ENCODE measurements at places on chromosomes 1 and 21.

DNA sequence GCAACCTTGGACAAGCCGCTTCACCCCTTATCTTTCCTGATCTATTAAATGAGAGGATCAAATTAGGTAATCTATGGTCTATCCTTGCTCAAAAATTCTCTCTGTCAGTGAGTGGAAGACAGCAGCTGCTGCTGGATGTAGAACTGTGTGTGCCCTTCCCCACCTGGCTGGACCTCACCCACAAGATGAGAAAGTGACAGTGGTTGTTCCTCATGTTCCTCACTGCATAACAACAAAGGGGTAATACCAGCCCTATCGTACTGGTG lies 16.9 kb downstream of the SSR2 start:
- no peak for DNase-seq

- DNase-seq, result no peak
These were observed 197.9 kb downstream of the NCAM2 start for GRCh38 chr21:21196087-21196486.

DNA sequence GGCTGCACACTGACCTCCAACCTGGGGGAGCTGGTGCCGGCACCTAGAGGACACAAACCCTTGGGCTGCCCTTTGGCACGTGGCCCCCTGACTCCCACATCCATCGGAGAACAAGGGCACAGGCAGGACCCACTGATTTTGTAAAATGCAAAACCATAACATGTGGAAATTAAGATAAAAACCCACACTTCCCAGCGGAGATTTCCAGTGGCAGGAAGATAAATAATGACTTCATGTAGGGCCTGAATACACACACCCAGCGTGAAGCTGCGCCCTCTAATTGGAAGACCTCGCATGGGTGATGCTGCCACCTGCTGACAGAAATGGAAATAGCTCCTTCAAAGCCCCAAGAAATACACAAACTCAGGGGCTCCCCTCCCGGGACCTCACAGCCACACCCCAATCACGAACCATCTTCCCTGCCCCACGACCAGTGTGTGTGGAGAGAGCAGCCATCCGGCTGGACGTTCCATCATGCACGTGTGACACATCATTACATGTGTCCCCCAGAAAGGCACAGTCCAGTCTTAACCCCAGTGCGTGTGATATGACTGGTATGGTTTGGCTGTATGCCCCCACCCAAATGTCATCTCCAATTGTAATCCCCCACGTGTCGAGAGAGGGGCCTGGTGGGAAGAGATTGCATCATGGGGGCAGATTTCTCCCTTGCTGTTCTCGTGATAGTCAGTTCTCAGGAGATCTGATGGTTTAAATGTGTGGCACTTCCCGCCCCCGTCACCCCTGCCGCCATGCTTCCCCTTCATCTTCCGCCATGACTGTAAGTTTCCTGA lies 5.7 kb upstream of the TPRG1L start:
- peak; percentile 34 for DNase-seq

DNA sequence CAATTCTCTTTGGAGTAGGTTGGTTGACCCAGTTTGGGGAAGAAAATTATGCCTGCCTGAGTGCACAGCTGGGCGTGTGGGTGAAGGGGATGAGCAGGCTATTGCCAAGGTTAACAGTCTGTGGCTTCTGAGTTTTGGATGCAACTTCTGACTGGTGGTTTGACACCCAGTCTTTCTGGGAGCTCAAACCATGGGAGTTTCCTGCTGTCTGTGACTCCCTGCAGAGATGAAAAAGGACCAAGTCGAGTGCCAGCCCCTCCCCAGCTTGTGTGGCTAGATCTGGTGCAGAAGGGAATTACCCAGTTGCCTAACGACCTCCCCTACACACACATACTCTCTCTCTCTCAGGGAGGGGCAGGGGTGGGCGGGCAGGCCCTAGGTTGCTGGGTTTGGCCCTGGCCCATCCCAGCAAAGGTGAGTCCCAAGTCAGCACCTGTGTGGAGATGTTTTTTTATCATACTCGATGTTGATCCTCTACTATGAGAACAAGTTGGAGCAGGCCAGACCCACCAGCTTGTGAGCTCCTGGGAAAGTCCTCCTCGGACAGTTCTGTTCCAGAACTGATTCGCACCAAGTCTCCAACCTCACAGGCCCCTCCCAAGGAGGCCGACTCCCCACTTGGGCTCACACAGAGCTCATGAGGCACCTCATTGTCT lies 28.2 kb downstream of the PKP1 start:
- no peak for DNase-seq

- no peak for DNase-seq
These were observed 428.2 kb downstream of the MRPL39 start for GRCh38 chr21:25179116-25179515.

DNA sequence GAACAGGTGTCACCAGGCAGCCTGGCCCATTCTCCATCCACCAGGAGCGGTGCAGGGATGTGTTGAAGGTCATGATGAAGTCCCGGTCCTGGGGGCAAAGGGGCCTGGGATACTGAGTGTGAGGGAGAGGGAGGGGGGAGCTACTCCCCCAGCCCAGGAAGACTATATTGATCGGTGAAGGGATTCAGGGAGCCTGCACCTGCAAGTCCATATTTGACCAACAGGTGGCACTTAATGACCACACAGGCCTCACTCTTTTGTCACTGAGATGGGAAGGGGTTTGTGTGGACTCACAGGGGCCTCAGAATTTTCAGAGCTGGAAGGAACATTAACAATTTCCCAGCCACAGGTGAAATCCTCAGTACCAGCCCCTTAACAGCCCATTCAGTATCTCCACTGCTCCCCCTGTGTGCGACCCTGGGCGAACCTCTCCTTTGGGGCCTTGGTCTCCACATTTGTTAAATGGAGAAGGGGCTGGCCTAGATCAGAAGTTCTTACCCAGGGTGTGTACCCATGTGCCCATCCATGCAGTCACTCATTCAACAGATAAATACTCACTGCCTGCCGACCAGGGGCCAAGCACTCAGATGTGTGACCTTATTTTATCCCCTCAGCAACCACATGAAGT lies 55.6 kb downstream of the NKAIN1 start:
- DNase-seq, result peak; percentile 17

DNA sequence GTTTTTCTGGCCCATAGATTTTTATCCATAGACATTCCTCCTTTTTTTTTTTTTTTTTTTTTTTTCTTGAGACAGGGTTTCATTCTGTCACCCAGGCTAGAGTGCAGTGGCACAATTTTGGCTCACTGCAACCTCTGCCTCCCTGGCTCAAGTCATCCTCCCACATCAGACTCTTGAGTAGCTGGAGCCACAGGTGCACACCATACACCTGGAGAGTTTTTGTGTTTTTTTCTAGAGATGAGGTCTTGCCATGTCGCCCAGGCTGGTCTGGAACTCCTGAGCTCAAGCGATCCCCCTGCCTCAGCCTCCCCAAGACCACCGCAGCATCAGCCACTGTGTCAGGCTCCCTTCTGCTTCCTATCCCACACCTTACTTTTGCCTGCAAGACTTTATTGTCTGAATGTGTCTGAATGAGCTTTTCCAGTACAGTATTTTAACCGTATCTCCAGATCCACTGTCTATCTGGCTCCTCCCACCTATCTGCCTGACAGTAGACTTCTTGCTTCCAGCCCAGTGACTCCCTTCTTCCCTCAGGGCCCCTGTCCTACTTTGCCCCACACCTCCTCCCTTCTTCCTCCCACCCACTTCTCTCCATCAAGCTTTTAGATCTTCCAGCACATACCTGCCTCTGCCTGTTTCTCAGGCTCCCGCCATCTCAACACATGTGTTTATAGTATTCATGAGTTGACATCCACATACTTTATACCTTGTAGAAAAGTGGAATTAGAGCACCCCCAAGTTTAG lies 6.1 kb downstream of the C1orf21 start:
- DNase-seq, result no peak

DNA sequence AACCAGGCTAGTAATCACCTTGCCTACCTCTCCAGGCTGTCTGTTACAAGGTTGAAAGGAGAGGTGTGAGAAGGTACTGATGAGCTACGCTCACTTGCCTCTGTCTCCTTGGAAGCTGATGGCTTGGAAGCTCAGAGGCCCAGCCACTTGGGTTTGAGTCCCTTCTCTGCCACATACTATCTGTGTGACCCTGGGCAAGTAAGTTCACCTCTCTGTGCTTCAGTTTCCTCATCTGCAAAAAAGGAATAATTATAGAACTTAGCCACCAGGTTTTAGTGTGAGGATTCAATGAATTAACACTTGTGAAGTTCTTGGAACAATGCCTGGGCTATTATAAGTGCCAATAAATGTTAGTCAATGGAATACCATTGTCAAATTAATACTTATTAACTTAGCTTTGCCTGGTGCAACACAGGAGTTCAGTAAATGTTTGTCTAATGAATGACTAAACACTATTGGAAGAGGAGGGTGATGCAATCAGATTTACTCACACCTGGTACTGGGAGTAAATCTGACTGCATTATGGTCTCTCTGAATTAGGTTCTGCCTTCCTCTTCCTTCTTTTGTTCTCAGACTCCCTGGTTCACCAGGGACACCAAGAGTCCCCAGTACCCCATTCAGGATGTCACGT lies 55.5 kb downstream of the TRABD2B start:
- DNase-seq, result no peak

- DNase-seq, result peak; percentile 80
These were observed 42.3 kb downstream of the KIF26B start for GRCh38 chr1:245197121-245197520.

DNA sequence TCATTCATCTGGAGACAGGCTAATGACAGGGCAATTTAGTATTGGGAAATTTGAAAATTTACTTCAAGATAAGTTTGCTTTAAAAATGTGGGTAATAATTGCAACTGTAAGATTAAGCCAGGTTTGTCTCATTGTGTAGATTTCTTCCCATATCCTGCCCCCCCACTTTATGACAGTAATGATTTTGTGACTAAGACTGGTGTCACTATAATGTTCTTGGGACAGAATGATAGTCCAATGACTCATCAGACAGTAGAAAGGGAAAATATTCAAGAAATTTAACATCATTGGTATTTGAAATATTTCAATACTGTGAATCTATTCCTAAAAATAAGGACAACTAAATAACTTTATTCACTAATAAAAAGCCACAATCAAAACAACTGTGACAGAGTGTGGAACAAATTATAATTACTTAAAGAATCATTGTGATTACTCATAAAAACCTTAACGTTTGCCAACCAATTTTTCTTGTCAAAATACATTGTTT lies 36.7 kb downstream of the FH start:
- DNase-seq, result no peak

DNA sequence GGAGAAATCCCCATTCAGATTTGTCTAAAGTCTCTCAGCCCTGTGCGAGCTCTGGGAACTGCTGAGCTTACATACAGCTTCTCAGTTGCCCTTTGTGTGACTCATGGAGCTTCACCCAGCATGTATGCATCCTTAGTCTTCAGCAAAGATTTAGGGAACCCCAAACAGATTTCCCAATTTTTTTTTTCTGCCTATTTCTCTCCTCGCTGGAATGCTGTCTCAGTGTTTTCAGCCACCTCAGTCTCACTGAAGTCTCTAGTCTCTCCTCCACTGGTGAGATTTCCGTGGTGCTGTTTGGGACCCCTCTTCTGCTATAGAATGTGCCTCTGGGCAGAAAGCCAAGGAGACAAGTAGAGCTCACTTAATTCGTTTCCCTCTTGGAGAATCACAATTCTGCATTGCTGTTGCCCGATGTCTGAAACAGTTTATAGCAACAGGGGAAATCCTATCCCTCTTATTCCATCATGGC lies 28.1 kb upstream of the TXLNA start:
- peak; percentile 26 for DNase-seq

GRCh38 chr1:15885701-15886610 lies 38.4 kb downstream of the SPEN start:
- DNase-seq, result peak; percentile 82

GRCh38 chr21:25942135-25942534 lies 207.4 kb downstream of the GABPA start:
- DNase-seq, result no peak

GRCh38 chr21:46347203-46347550 lies 23.2 kb downstream of the PCNT start:
- DNase-seq, result no peak

- DNase-seq, result peak; percentile 27
These were observed 90.8 kb downstream of the GTF2B start for GRCh38 chr1:88800382-88801051.

DNA sequence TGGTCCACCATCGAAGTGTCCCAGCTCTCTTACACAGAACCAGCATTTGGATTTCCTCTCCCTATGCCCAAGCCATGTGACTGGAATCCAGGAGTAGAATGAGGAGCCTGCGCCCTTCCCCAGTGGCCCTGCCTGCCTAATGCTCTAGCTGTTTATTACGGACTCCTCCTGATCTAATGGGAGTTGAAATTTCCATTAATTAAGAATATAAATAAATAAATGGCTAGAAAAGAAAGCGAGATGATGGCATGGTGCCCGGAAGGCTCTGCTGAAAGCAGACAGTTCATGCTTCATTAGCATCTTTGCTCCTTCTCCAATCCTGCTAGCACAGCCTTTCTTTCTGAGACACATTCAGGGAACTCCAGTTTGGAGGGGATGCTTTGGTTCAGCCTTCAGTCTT lies 216.2 kb downstream of the SEC16B start:
- DNase-seq, result no peak

DNA sequence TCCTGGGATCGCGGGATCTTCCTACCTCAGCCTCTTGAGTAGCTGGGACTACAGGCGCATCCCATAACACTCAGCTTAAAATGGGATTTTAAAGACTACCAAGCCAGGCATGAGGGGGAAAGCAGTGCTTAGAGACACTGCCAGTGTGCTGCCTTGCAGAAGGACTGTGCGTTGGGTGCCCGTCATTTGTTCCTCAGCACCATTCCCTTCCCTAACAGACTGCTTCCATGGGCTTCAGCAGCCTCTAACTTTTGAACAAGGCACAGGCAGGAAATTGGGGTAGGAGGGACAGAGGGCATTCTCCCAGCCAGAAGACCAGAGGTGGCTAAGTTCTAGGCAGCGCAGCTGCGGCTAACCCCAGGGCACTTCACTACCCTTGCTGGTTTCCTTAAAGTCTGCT lies 73.9 kb upstream of the USP24 start:
- DNase-seq, result no peak

DNA sequence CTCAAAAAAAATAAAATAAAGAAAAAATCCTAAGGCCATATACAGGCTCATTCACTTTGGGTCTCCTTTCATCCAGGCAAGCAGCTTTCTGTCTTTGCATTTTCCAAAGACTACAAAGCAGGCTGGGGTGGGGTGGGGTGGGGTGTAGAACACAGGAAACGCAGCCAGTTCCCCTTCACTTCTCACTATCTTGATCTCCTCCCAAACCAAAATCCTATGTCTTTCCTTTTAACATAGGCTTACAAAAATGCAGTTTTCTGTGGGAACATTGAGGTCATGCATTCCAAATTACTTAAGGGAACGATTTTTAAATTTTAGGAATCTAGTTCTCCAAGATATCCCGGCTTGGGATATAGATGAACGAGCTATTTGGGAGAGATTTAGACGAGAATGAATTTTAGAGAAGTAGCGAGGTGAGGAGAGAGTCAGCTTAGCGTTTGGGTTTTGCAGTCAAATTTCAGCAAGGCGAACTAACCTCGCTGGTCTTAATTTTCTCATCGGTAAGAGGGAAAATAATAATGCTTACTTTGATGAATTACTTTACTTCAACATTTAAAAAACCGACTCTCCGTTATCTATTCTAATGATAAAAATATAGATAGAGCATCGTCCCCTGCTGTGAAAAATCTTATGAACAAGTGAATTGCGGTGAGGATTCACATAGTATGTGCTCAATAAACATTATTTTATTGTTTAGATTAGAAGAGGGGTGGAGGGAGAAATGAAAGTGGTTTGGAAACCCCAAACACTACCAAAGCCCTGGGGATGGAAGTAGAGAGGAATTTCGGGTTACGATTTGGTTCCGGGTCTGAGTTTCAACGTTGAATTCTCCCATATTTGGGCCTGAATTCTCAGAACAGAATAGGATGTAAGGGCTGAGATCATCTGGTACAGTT lies 735 bp upstream of the STX12 start:
- DNase-seq, result no peak
